ENCODE measurements at places on chromosomes 5 and 9.

DNA sequence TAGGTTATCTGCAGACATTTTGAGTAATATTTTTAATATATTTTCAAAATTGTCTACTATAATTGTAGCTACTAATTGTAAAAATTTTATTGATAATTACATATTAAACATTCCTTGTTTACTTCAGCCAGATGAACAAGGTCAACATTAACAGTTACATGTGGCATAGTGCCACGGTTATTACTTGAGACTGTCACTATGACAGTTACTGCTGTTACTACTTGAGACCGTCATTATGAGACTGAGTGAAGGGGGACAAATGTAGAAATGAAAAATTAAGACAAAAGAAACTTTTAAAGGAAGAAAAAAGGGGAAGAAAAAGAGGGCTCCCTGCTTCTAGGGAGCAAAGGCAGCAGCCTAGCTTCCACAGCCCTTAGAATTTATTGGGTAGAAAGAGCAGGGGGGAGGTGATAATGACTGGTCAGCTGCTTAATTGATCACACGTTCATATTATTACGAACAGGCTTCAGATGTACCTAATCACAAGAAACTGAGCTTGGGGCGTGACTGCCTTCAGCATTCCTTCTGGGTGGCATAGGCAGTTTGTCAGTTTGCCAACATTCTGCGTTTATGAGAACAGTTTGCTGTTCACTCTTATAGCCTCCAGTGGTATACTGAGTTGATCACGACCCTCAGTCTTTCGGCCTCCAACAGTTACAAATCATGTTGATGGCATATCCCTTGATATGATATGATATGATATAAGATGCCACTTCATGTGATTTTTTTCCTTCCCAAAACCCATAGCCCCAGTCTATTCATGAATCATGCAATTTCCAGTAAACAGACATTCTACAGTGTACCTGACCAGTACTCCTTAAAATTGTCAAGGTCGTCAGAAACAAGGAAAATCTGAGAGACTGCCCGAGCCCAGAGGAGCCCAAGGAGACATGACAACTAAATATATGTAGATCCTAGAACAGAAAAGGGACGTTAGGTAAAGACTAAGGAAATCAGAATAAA, 13.1 kb downstream of the MARCHF6 start:
- no peak for DNase-seq

GRCh38 chr5:103901885-103902284, 339.3 kb upstream of the NUDT12 start:
- DNase-seq: no peak

DNA sequence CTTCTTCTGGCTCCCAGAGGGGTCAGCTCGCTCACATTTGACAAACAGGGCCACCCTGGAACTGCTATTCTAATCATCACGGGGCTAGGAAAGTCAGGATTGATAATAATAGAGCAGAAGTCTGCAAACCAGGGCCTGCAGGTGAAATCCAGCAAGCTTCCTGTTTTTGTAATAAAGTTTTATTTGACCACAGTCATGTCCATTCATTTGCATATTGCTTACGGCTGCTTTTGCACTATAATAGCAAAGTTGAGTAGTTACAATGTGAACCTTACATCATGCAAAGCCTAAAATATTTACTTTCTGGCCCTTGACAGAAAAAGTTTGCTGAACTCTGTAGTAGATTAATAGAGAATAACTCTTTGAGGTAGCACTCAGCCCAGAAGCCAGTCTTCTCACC, 63.2 kb upstream of the CTXN3 start:
- DNase-seq: peak; percentile 40

GRCh38 chr5:180097926-180098325, 26.4 kb upstream of the RNF130 start:
- DNase-seq: no peak

- no peak for DNase-seq
Measured at GRCh38 chr9:70880535-70880934, 240.9 kb downstream of the TRPM3 start.
